ENCODE measurements at places on chromosomes 11 and 22.

DNA sequence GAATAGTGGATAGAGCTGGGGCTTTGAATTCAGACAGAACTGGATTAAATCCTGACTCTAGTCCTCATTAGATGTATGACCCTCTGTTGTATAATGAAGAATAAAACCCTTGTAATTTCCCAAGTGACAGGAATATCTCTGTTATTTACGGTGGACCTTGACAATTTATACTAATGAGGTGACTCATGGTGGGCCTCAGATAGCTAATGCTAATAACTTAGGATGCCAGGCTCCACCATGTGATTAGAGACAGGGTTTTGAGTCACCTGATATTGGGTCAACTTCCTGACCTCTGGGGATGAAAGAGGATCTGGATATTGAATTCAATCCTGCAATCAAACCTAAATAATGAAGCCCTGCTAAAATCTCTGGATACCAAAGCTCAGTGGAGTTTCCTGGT lies 33.6 kb downstream of the OSBP start:
- H3K4me1 ChIP-seq, result no peaks in the 10 kb centered on the region
- no peaks in the 10 kb centered on the region for H3K27me3 ChIP-seq
- H3K27ac ChIP-seq, result no peak overlapping the region
- no peak for DNase-seq

DNA sequence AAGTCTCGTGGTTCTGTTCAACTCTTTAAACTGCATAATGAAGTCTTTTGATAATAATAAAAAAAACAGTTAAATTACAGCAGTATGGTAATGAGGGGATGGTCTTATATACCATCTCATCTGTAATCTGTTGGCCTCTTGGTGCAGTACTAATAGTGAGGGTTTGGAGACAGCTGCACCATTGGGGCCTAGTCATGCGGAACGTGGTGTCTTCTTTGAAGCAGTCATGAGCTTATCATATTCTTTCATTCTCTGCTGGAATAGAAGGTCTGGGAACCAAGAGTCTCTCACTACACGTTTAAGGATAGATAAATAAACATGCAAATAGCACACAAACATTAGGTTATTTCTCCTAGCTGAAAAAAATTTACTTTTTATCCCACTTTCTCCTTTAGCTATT lies 40.9 kb upstream of the OR9Q1 start:
- peaks cover 1% of the 10 kb centered on the region for H3K4me1 ChIP-seq
- H3K27ac ChIP-seq, result no peak overlapping the region
- no peaks in the 10 kb centered on the region for H3K36me3 ChIP-seq
- no peak for DNase-seq
- no peak overlapping the region for H3K4me3 ChIP-seq

GRCh38 chr11:22846726-22847125 lies 13.5 kb downstream of the CCDC179 start:
- no peak overlapping the region for H3K4me3 ChIP-seq
- H3K36me3 ChIP-seq, result no peaks in the 10 kb centered on the region
- H3K4me1 ChIP-seq, result no peaks in the 10 kb centered on the region
- no peak overlapping the region for H3K27ac ChIP-seq
- H3K27me3 ChIP-seq, result no peaks in the 10 kb centered on the region
- DNase-seq, result no peak

GRCh38 chr11:27701355-27702105 lies 1.3 kb upstream of the BDNF start:
- no peaks in the 10 kb centered on the region for H3K4me1 ChIP-seq
- no peak overlapping the region for H3K27ac ChIP-seq
- no peak for DNase-seq
- H3K36me3 ChIP-seq, result no peaks in the 10 kb centered on the region

GRCh38 chr11:2942447-2942846 lies 13.2 kb upstream of the PHLDA2 start:
- H3K4me3 ChIP-seq, result no peak overlapping the region
- no peak for DNase-seq
- no peaks in the 10 kb centered on the region for H3K36me3 ChIP-seq
- no peaks in the 10 kb centered on the region for H3K27me3 ChIP-seq

DNA sequence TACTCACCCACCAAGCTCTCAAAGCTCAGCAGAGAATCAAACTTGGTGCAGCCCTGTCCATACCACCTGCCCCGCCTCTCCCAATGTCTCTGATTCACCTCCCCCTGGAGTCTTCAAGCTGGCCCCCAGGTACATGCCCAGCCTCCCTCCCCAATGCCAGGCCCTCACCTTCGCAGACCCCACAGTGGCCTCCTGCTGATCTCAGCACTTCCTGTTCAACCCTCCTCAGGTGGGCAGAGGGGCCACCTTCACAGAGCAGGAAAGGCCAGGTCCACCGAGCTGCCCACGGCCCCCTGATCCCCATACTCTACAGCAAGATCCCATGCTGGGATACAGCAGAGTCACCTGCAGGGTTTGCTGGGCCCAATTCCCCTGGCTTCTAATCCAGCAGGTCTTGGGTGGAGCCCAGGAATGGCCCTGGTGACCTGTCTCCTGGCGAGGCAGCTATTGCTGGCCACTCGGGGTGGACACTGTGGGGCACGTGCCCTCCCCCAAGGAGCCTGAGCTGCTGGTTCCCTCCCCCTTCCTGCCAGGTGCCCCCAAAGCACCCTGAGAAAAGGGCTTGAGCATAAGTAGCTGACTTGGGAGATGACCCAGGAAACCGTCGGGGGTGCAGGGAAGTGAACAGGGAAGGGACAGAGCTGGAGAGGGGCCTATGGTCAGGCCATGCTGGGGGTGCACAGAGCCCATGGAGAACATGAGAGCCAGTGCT lies 150.7 kb downstream of the BRD1 start:
- H3K4me1 ChIP-seq, result no peaks in the 10 kb centered on the region
- H3K27me3 ChIP-seq, result no peaks in the 10 kb centered on the region
- H3K36me3 ChIP-seq, result no peaks in the 10 kb centered on the region
- DNase-seq, result peak; percentile 31

- DNase-seq, result no peak
- peaks cover 5% of the 10 kb centered on the region for H3K36me3 ChIP-seq
- no peak overlapping the region for H3K27ac ChIP-seq
- H3K4me1 ChIP-seq, result no peaks in the 10 kb centered on the region
Measured at GRCh38 chr11:17859552-17859951, 125.0 kb downstream of the KCNC1 start.

DNA sequence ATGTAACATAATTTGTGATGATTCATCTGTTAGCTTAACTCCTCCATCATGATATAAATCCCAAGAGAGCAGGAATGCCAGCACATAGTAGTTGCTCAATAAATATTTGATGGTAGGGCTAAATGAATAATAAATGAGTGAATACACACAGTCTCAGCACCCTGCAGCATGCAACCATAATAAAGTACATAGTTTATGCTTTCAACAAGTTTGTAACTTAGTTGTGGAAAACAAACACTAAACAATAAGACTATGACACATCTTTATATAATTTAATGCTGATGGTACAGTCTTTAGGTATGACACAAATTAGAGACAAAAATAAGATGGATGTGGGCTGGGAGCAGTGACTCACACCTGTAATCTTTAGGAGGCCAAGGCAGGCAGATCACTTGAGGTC lies 3.8 kb downstream of the ALKBH8 start:
- no peaks in the 10 kb centered on the region for H3K27me3 ChIP-seq
- H3K4me3 ChIP-seq, result no peak overlapping the region
- no peak for DNase-seq
- peaks cover 3% of the 10 kb centered on the region for H3K4me1 ChIP-seq

GRCh38 chr11:102414559-102414958 lies 38.0 kb downstream of the TMEM123 start:
- H3K27me3 ChIP-seq, result no peaks in the 10 kb centered on the region
- no peak overlapping the region for H3K4me3 ChIP-seq
- H3K27ac ChIP-seq, result no peak overlapping the region
- H3K4me1 ChIP-seq, result no peaks in the 10 kb centered on the region

GRCh38 chr11:33452836-33453624 lies 195.8 kb downstream of the HIPK3 start:
- no peaks in the 10 kb centered on the region for H3K4me1 ChIP-seq
- DNase-seq, result no peak
- H3K27me3 ChIP-seq, result no peaks in the 10 kb centered on the region

GRCh38 chr22:48968201-48968959 lies 859.3 kb downstream of the BRD1 start:
- no peaks in the 10 kb centered on the region for H3K4me1 ChIP-seq
- no peak overlapping the region for H3K4me3 ChIP-seq
- no peaks in the 10 kb centered on the region for H3K36me3 ChIP-seq
- no peak overlapping the region for H3K27ac ChIP-seq

DNA sequence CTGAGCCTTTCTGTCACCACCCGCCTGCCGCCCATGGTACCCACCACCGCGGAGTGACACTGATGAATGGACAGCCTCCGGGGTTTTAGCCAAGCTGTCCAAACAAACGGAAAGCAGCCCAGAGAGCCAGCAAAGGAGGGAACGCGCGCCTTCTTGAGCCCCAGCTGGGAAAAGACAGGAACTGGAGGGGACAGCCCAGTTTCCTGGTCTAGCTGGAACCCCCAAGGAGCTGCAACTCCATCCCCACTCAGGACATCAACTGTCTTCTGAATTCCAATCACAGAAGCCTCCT lies 33.7 kb downstream of the SHISAL1 start:
- no peaks in the 10 kb centered on the region for H3K27me3 ChIP-seq
- H3K4me1 ChIP-seq, result no peaks in the 10 kb centered on the region
- DNase-seq, result no peak
- H3K36me3 ChIP-seq, result no peaks in the 10 kb centered on the region
- no peak overlapping the region for H3K27ac ChIP-seq
- no peak overlapping the region for H3K4me3 ChIP-seq

DNA sequence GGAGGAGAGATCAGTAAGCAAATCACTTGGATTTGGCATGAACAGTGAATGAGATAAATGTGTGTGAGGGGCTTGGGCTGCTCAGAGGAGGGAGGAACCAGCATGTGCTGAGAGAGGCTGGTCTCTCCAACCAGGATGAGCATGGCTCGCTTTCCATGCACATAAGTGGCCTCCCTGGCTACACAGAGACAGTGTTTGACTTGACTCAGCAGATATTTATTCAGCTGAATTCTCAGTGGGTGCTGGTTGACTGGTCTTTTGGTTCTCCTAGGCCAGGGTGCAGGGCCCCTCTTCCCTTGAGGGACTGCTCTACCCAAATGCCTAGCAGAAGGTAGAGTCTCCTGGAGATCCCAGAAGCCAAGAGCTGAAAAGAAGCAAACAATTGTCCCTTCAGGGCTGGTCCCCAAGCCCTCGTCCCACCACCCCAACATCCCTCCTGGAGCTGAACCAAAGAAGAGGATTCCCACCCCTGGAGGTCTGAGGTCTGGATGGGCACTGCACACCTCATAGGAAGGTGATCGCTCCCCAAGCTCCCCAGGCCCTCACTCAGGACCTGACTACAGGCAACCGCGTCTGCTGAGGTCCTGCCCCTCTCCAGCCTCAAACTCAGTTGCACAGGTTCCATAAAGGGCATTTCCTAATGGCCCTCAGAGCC lies 3.3 kb upstream of the TRIM29 start:
- no peaks in the 10 kb centered on the region for H3K4me1 ChIP-seq
- H3K27me3 ChIP-seq, result no peaks in the 10 kb centered on the region
- no peak for DNase-seq

DNA sequence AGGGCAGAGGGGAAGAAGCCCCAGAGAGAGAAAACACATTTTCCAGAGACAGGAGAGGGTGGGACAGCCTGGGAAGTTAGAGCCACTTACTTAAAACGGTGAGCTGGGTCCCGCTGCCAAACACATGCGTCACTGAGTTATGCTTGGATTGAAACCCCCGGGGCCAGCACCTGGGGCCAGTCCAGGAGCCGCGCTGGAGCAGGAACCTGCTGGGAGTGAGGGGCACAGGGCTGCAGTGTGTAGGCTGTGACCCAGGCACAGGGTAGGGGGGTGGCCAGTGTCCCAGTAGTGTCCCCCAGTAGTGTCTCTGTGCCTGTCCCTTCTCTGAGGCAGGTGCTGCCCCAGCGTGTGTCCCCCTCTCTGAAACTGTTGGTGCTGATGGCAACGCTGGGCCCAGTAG lies 5.2 kb downstream of the IGLL1 start:
- no peak overlapping the region for H3K4me3 ChIP-seq
- peak; percentile 29 for DNase-seq
- no peaks in the 10 kb centered on the region for H3K4me1 ChIP-seq
- no peaks in the 10 kb centered on the region for H3K27me3 ChIP-seq
- no peak overlapping the region for H3K27ac ChIP-seq

GRCh38 chr22:42939451-42939881 lies 75.5 kb downstream of the PACSIN2 start:
- H3K4me1 ChIP-seq, result peaks cover 9% of the 10 kb centered on the region
- H3K4me3 ChIP-seq, result no peak overlapping the region
- no peak for DNase-seq
- no peaks in the 10 kb centered on the region for H3K27me3 ChIP-seq

DNA sequence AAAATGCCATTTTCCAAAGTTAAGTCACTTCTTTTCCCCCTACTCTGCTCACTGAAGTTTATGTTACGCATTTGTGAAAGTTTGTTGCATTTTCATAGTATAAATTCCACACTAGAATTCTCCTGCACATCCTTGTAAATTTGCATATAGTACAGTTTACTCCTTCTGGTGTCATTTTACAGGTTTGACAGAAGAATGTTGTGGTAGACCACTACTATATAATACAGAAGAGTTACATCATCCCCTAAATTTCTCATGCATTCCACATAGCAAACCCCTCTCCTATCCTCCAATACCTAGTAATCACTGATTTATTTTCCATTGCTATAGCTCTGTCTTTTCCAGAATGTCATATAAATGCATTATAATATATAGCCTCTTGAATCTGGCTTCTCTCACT lies 64.5 kb downstream of the CCDC73 start:
- H3K4me1 ChIP-seq, result no peaks in the 10 kb centered on the region
- H3K27me3 ChIP-seq, result no peaks in the 10 kb centered on the region
- no peak overlapping the region for H3K4me3 ChIP-seq
- H3K27ac ChIP-seq, result no peak overlapping the region

- H3K27me3 ChIP-seq, result no peaks in the 10 kb centered on the region
- H3K4me1 ChIP-seq, result no peaks in the 10 kb centered on the region
- DNase-seq, result peak; percentile 33
Measured at GRCh38 chr22:49300951-49301397, 526.7 kb downstream of the BRD1 start.

GRCh38 chr11:46248289-46249102 lies 29.0 kb upstream of the CREB3L1 start:
- no peak overlapping the region for H3K27ac ChIP-seq
- no peaks in the 10 kb centered on the region for H3K4me1 ChIP-seq
- H3K36me3 ChIP-seq, result no peaks in the 10 kb centered on the region
- no peaks in the 10 kb centered on the region for H3K27me3 ChIP-seq
- H3K4me3 ChIP-seq, result no peak overlapping the region
- DNase-seq, result no peak

- H3K4me1 ChIP-seq, result no peaks in the 10 kb centered on the region
- no peaks in the 10 kb centered on the region for H3K27me3 ChIP-seq
- no peak overlapping the region for H3K27ac ChIP-seq
- no peak overlapping the region for H3K4me3 ChIP-seq
Measured at GRCh38 chr22:44344407-44344806, 31.7 kb upstream of the SHISAL1 start.

GRCh38 chr22:46878191-46878948 lies 115.9 kb downstream of the TBC1D22A start:
- no peaks in the 10 kb centered on the region for H3K36me3 ChIP-seq
- H3K27me3 ChIP-seq, result no peaks in the 10 kb centered on the region
- H3K27ac ChIP-seq, result no peak overlapping the region
- H3K4me3 ChIP-seq, result no peak overlapping the region

Data from aorta (tissue), 5 donors.